Stimulated activated CD4-positive, alpha-beta T cell treated with anti-CD3 and anti-CD28 coated beads, Interleukin-4, amount 100 ng/mL, for 1 hour (primary cell): ENCODE measurements at places on chromosomes 16 and 17.

GRCh38 chr17:31699281-31699680 lies 159.8 kb downstream of the COPRS start:
- DNase-seq, result no peak

DNA sequence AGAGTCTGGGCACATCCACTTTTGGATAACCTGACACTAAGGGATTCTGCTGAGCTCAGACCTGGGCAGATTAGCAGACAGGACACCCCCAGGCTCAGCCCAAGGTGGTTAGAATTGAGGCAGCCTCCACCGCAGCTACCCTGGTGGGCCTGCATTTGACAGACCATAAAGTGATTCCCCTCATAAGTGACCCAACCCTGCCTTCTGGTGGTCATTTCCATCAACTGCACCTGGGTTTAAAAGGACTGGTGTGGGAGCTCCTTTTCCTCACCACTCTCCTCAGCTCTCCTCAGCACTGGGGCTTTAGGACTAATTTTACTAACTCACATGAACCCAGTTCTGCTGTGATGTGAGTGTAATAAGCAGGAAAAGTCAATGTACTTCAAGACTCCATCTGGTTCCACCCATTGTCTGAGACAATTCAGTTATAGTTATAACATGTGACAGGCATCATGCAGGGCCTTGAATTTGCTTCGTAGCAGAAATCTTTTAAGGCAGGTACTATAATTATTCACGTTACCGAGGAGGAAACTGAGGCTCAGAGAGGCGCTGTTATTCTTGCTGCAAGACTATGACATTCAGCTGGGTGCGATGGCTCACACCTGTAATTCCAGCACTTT lies 42.5 kb downstream of the MYH3 start:
- DNase-seq, result no peak

GRCh38 chr16:66562409-66562808 lies 3.8 kb upstream of the CMTM1 start:
- DNase-seq, result no peak

DNA sequence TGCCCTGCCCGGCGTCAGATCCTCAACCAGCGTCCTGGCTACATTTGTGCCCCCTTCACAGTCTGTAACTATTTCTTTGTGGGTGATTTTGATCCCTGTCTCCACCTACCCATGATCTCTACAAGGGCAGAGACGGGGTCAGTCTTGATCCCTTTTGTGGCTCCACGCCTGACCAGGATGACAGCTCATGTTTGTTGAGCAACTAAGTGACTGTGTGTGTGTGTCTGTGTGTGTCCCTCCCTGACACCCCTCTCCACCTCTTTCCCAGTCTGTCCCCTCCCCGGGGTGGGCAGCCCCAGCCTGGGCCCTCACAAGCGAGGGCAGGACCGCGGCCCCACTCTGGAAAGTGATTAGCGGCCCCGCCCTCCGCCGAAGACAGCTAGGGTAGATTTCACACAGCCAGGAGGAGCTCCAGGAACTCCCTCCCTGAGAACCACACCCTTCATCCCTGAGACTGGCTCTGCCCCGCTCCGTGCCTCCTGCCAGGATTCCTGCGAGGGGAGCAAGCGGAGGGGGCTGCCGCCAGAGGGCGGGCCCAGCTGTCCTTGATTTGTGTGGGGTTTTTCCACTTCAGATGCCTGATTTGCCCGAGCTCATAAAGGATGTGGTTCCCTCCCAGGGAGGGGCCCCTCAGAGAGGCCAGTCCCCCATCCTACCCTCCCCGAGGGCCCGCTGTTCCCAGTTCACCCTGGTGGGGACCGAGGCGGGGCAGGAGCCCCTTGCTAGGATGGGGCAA lies 5.3 kb upstream of the HS3ST6 start:
- DNase-seq, result no peak

DNA sequence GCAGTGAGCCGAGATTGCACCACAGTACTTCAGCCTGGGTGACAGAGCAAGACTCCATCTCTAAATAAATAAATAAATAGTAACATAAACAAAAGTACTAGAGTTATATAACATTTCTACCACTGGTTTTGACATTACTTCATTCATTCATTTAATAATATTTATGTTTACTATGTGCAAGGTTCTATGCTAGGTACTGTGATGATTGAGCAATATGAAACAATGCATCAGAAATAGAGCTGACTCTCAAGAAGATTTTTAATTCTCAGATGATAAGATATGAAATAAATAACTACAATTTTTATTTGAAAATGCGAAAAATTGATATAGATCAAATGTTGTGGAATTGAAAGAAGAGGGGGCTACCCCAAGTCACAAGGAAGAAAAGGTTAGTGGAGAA lies 8.9 kb upstream of the MED13 start:
- DNase-seq, result no peak

DNA sequence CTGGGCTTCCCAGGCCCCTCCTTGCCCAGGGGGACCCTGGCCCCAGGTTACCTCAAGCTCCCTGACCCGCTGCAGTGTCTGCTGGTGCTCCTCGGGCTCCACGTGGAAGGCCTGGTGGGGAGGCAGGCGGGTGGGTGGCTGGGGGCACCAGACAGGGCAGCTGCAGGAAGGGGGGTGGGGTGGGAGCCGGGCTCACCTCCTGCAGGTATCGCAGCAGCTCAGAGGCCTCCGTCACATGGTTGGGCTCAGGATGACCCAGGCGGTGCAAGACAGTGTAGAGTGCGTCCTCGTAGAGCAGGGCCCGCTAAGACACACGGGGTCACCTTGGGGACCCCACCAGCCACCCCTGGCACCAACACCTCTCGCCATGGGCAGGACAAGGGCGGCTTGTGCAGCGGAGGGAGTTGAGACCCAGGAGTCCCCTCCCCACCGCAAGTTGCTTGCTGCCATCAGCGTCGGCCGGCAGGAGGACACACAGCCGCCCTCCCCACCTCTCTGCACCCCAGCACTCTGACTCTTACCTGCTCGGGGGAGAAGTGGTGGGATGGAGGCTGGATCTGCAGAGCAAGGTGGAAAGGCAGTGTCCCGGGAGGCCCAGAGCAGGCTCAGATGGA lies 1.1 kb downstream of the UNC13D start:
- DNase-seq, result peak; percentile 40

DNA sequence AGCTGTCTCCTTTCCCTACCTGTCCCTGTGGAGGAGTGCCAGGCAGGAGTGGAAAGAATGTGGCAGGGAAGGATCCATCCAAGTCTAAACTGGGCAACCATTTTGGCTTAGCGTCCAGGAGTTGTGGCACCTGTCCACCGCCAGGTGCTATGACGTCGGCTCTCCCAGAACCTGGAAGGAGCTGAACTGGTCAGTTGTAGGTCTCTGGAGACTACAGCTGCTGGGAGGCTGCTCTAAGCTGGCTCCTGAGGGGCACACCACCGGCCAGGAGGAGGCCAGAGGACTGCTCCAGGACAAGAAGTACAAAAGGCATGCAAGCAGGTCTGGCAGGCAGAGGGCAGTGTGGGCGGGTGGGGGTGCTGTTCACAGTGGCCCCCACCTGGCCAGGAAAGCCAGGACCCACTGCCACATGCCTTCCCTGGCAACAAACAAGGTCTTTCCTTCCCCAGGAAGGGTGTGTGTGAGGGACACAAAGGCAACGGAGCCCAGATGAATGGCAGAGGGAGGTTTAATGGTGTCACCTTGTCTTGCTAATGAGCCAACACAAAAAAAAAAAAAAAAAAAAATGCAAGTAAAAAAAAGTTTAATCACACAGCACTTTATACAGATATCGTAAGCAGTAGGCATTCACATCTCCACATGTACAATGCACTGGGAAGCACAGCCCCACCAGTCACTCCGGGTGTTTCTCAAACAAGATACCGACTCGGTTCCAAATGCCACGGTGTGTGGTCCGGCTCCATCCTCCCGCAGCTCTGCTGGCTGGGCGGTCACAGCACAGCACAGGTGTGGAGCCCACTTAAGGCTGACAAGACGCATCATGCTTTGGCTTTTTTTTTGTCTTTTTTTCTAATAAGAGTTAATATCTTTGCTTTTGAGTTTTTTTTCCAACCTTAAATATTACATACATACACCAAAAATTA lies 4.8 kb downstream of the SPHK1 start:
- DNase-seq, result no peak

DNA sequence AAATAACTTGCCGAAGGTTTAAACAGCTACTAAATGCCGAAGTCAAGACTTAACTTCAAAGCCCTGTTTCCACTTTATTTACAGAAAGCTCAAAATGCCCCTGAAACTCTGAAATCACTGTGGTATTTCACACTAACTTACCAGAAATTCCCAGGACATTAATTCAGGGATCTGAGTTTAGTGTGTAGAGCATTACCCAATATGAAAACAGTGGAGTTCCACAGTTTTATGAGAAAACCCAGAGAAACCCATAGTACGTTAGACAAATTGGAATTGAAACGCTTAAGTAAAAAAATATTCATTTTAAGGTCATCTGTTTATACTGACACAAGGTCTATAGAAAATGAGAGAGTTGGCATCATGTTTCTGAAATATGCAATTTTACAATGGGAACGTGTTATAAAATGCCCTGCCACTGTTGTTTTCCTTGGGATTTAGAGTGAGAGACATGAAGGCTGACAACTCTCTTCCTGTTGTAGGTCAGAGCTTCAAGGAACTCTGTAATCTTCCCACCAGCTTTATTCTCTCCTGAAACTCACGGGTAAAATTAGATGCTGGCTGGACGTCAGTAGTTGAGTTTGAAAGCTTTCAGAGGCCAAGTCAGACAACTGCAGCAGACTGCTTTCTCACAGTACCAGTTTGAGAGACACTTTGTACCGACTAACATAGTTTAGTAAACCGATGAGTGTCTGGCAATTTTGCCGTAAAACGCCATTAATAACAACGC lies 139.4 kb upstream of the TBX2 start:
- no peak for DNase-seq

DNA sequence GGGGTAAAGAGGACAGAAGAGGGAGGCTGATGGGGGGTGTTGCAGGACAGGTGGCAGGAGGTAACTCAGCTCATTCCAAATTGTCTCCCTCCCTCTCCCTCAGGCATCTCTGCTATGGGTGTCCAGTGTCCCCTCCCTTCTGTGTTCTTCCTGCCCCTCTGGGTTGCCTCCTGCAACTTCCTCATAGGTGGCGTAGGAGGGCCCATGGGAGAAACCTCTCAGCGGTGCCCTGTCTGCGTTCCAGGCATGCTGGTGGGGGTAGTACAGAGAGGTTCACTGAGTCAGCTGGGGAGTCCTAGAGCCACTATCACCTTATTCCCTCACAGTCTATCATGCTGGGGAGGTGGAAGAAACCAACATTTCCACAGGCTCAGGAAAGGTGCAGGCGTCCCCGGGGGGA lies 14.7 kb upstream of the ODF4 start:
- DNase-seq, result no peak
